ENCODE measurements at places on chromosomes 16 and 17.

DNA sequence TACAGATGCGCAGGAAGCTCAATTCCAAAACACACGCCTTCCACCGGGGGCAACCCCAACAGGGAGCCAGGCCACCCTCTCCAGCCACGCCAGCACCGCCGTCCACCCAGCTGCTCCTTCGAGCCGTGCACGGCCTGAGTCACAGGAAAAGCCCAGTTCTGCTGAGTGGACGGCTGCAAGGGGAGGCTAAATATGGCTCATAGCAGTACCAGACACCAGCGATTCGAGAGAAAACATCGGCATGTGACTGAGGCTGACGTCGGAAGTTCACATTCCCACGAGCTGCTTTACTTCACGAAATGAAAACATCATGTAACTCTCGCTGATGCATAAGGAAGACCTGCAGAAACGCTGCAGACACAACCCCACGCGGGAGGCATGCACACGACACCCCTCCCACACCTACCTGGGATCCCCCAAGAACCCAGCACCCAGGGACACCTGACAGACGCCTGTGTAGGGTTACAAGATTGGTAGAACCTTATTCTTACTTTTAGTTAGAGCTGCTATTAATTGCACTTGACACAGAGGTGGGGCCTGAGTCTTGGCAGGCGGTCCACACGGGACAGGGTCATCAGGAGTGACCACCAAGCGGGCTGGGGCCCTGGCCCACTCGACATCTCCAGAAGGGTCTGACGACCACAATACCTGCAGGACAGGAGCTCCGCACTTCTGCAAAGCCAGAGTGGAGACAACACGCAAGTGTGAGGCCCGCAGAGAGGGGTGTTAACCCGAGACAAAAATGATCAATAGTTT, 116.8 kb downstream of the ANKRD11 start:
- DNase-seq, result no peak

- DNase-seq, result no peak
Measured at GRCh38 chr17:32015245-32016013, 8.2 kb downstream of the LRRC37B start.

DNA sequence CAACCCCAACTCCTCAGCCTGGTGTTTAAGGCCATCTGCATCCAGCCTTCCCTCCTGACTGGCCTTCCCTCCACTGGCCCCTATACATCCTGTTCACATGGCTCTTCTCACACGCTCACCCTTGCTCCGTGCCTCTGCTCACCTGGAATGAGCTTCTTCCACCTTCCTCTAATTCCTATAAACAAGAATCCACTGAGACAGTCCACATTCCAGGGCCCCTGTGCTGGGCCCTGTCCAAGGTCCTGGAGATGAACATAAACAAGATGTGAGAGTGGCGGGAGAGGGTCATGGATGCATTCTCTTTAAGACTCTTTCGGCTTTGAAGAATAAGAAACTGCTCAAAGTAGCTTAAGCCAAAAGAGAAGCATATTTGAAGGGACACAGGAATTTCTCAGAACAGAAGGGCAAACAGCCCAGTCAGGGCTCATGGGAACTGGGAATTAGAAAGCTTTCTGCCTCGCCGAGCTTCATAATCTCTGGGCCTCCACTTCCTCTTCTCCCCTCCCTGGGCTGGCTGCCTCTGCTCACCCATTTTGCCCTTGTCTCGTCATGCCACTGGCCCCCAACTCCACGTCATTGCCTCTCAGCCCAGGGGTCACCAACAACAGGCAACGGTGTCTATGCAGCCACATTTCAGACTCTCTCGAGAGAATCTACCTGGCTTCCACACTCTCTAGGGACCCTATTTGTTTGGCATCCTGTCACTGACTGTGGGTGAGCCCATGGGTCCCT, 13.5 kb downstream of the SPPL2C start:
- DNase-seq, result no peak

DNA sequence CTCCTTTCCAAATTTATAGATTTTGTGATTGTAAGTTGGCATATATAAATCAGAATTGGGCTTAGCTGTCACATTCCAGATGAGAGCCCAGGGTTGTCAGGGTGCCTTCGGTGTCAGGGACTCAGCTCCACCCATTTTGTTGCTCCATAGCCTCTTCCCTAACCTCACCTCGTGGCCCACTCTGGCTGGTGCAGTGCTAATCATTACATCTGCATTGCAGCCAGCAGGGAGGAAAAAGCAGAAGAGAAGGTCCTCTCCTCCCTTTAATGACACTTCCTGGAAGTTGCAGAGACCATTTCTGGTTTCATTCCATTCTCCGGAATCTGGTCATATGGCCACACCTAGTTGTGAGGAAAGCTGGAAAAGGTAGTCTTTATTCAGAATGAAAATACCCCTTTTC, 113.3 kb downstream of the CCT6B start:
- DNase-seq, result no peak

GRCh38 chr16:4087099-4087885, 28.9 kb downstream of the ADCY9 start:
- DNase-seq, result no peak

GRCh38 chr17:57955183-57955931, at the start of gene CUEDC1:
Gene CUEDC1, minus strand, starts transcription at chr17:57955412. Its CDS starts 69,848 bp downstream, at chr17:57885564.
- peak; percentile 67 for DNase-seq

DNA sequence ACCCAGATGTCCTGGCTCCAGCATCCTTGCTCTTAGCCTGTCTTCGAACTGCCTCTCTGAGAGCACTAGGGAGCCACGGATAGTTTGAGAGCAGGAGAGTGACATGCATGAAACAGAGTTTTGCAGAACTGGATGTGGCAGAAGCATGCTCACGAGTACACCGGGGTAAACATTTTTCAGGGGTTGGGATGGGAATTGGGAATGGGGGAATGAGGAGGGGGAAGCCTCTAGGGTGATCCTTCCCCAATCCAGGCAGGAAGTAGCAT, 34.2 kb upstream of the CIBAR2 start:
- DNase-seq, result no peak

DNA sequence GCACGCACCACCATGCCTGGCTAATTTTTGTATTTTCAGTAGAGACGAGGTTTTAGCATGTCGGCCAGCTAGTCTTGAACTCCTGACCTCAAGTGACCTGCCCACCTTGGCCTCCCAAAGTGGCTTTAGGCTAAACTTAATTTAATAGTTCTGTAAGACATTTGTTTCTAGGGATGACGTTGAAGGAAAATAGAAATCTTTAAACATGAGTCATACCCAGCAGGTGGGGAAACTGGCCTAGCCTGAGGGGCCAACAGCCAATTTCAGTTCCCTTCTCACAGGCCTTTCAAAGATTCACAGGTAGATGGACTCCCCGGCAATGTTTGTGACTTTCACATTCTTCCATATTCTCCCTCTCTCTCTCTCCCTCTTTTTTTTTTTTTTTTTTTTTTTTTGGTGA, 18.1 kb upstream of the ITPRIPL2 start:
- DNase-seq, result no peak

DNA sequence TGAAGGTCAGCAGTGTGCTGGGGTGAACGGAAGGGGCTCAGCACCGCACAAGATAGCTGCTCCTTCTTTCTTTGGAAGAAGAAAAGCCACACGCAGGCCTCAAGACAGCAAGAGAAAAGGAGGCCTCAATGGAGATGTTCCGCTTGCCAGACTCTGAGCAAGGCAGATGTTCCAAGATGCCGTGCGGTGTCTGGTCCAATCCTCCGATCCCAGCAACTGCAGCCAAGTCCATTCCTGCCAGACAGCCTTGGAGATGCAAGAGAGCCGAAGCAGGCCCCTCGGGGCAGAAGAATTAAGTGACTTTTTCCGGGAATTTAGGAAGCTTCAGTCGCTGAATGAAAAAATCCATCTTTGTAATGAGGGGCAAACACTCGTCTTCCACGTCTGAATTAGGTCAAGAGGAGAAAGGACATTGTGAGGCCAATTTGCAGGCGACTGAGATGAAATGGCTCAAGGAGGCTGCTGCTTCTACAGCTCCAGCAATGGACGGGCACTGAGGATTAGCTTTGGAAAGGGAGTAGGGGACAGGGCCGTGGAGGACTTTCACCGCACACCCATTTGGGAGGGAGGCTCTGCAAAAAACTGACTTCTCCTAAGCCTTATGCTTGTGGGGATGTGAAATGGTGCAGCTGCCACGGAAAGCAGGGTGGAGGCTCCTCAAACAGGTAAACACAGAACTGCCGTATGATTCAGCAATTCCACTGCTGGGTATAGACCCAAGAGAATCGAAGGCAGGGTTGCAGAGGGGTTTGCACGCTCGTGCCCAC, 44.7 kb downstream of the RPH3AL start:
- no peak for DNase-seq

DNA sequence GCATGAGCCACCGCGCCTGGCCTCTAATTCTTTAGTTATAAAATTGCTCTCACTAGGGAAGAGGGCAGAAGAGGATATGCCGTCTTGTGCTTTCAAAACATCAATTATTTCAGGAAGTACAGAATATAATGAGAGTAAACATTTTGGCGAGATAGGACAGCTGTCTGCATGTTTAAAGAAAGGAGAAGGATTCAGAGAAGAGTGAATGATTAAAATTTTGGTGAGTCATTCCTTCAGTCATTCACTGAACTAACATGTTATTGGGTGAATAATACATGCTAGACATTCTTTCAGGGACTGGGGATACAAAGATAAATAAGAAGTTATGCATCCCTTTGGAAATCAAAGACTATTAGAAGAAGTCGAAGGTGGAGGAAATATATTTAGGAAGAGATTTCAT, 590.3 kb upstream of the GOT2 start:
- DNase-seq, result no peak

DNA sequence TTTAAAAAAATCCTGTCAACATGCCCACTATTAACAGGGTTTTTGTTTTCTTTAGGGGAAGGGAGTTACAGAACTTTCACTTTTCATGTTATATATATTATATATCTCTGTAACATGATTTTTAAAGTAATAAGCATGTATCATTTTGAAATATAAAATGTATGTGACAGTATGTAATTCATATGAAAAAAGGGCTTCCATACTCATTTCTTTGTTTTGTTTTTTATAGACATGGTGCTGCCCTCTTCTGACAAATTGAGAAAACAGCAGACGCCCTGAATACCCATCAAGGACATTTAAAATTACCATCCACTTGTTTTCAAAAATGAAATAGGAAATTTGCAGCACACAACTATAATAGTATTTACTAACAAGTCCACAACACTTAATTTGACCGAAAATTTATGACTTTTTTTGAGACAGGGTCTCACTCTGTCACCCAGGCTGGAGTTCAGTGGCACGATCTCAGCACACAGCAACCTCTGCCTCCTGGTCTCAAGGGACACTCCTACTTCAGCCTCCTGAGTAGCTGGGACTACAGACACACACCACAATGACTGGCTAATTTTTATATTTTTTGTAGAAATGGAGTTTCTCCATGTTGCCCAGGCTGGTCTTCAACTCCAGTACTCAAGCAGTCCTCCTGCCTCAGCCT, 30.4 kb downstream of the CFDP1 start:
- DNase-seq, result peak; percentile 46

DNA sequence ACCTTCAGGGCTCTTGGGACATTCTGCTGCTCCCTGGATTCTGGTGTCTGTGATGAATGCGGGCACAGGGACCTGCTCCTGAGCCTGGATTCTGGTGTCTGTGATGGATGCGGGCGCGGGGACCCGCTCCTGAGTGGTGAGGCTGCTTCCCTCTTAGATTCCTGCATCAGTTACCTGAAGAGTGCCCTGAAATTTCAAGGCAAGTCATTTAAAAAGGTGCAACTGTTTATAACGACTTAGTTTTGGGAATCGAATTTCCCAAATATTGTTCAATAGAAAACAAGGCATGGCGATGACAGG, 7.0 kb downstream of the TMEM204 start:
- DNase-seq, result no peak

- no peak for DNase-seq
Measured at GRCh38 chr17:68381076-68381900, 76.0 kb downstream of the WIPI1 start.

GRCh38 chr16:59543641-59544040, 809.5 kb upstream of the GOT2 start:
- DNase-seq, result no peak

GRCh38 chr16:66474750-66475199, 47.7 kb downstream of the BEAN1 start:
- peak; percentile 71 for DNase-seq

DNA sequence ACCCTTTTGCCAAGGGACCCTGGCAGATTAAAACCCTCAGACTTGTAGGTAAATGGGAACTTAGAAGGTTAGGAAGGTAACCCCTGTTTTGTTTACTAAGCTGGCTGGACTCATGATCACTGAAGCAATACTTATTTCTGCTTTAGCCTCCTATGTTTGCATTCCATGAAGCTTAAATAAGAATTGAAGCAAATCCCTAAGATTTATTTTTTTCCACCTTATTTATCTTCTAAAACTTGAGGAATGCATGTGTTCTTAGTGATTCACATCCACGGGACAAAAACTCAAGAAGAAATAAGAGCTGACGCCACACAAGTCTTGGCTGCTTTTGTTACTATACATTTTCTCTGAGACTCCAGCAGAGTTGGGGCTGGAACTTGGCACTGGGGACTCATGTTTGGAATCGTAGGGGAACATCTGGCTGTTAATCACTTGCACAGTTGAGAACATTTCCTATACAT, 35.5 kb downstream of the CLUAP1 start:
- DNase-seq, result no peak

GRCh38 chr17:47725446-47726111, 7.5 kb upstream of the TBX21 start:
- DNase-seq, result no peak

GRCh38 chr17:43935204-43935925, 6.9 kb downstream of the PPY start:
- DNase-seq, result no peak

DNA sequence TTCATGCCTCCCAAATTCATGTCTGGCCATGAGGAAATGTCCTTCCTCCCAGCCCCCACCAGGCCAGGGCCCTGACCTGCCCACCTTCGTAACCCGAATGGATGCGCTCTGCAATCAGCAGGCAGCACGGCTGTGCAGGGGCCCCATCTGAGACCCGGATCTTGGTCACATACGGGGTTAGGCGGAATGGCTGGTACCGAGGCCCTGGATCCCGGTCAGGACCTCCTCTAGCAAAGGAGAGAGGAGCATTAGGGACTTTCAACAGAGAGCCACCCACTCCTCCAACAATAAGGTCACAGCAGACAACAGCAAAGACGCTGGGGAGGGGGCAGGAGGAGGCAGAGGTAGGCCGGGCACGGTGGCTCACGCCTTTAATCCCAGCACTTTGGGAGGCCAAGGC, 3.6 kb downstream of the PER1 start:
- DNase-seq, result peak; percentile 15

- DNase-seq, result no peak
Measured at GRCh38 chr16:51556694-51557340, 405.7 kb upstream of the SALL1 start.

GRCh38 chr17:34312080-34312479, 7.2 kb upstream of the CCL8 start:
- DNase-seq, result no peak

- DNase-seq, result no peak
Measured at GRCh38 chr16:28205117-28205899, 6.5 kb downstream of the XPO6 start.
